ELR (cell line): ENCODE measurements at places on chromosomes 5 and 9.

DNA sequence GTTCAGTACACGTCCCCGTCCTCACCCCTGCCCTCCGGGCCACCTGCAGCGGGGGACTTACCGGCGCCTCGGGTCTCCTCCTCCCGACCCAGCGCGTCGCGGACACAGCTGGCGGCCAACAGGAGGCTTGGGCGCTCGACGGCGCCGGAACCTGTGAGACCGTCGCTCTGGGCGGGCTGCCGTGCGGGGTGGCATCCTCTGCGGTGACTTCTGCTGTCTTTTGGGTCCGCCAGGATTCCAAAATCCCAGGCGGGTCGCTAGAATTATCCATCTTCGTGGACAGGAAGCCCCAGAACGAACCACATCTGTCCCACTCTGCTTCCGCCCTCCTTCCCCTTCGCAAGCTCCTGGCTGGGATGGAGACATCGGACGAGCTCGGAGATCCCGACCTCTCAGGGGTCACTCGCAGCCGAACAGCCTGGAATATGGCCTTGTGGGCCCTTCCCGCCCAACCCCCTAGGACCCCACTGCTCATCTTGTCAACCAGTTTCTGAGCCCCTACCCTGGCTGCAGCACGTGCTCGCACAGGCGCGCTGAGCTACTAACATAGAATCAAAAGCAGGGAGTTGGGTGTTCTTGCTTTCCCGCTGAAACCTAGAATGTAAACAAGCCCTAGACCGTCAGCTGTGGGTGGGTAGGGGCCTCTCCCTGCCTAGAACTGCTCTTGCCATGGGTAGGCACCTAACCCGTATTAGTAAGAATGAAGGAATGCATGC is 947 bp upstream of the MARCHF3 start:
- DNase-seq: peak; percentile 39

DNA sequence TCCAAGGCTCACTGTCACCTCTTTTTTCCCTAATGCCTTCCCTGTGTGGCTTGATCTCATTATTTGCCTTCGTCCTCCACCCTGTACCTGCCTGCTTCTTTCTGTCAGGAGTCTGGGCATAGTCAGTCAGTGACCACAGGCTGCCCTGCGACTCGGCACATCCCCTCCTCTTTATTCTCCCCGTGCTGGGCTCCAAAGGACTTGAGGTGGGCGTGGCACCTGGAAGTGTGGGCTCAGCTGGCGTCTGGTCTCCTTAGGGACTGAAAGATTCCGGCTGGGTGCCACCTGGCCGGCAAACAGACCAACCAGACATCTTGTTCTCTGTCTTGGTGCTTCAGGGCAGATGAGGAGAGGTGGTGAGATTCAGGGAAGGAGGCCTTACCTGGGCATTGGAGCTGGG is 29.6 kb upstream of the PRDM12 start:
- no peak for DNase-seq

- no peak for DNase-seq
Measured at GRCh38 chr5:119651486-119651885, 22.1 kb downstream of the FAM170A start.

DNA sequence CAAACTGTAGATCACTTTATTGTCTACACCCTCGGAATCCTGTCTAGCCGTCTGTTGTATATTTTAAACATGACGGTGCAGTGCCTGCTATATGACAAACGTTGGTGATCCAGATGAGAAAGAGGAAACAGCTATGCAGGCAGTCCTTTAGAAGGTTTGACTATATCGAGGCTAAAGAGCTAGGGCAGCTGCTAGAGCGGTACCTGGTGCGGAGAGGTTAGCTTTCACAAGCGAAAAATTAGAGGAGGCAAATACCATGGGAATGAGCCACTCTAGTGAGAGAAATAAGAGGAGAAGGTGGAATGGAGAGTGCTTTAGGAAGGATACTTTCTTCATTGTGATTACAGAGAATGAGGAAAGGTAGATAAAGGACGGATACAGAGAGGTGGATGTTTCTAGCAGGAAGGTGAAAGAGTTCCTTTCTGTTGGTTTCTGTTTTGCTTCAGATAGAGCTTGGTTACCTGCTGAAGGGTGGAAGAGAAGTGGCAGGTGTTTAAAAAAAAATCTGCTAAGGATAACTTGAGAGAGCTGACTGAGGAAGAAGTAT is 959 bp upstream of the FBXL17 start:
- DNase-seq: peak; percentile 59

DNA sequence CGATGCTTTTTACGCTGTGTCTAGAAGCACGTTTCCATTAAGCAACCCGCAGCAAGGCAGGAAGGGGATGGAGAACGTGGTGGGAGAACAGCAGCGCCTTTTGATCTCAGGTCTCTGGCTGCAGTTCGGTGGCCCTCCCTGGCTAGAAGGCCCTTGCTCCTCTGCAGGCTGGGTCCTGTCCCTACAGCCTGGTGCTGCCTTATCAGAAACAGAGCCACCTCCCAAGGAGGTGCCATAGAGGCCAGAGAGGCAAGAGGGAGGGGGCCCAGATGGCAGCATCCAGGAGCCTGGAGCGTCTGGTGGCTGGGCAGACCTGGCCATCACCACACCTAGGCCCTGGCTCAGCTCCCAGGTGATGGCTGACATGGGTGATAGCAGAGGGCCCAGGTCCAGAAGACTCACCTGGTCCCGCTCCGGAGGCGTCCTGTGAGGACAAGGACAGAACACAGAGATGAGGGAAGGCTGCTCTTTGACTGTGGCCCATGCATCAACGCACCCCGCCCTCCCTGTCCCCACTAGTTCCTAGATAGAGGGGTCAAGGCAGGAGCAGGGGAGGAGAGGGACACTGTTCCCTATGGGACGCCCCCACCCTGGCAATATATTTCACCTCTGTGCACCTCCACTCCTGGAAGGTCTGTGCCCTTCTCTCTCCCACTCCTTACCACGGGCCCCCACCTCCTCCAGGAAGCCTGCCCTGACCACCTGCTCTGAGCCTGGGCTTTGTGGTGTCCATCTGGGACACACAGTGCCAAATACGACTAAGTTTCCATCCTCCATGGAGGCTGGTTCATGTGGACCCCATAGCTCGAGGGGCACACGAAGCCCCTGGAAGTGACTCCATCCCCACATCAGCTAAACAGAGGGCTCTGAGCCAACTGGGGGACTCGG is 41.6 kb upstream of the SARDH start:
- no peak for DNase-seq

DNA sequence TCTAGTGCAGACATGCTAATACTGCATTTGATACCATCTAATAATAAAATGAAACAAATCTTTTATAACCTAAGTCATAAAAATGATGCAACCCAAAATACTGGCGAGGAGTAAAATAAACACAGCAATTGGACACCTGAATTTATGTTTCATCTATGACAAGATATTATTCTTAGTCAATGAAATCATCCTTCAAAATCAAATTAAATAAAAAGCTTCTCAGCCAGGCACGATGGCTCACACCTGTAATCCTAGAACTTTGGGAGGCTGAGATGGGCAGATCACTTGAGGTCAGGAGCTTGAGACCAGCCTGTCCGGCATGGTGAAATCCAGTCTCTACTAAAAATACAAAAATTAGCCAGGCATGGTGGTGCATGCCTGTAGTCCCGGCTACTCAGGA is 179.0 kb downstream of the TMEM232 start:
- DNase-seq: no peak

GRCh38 chr5:77087484-77088261 is 588 bp upstream of the ZBED3 start:
- no peak for DNase-seq

- DNase-seq: no peak
Measured at GRCh38 chr5:59471463-59471862, 422.1 kb downstream of the PDE4D start.

- DNase-seq: no peak
Measured at GRCh38 chr5:60891667-60892066, 47.6 kb upstream of the ELOVL7 start.

- no peak for DNase-seq
Measured at GRCh38 chr5:81495286-81495685, 101.4 kb upstream of the ACOT12 start.

- DNase-seq: no peak
Measured at GRCh38 chr5:23035555-23036090, 182.5 kb upstream of the CDH12 start.

- peak; percentile 100 for DNase-seq
Measured at GRCh38 chr9:129139993-129140396, 28.8 kb downstream of the PTPA start.

DNA sequence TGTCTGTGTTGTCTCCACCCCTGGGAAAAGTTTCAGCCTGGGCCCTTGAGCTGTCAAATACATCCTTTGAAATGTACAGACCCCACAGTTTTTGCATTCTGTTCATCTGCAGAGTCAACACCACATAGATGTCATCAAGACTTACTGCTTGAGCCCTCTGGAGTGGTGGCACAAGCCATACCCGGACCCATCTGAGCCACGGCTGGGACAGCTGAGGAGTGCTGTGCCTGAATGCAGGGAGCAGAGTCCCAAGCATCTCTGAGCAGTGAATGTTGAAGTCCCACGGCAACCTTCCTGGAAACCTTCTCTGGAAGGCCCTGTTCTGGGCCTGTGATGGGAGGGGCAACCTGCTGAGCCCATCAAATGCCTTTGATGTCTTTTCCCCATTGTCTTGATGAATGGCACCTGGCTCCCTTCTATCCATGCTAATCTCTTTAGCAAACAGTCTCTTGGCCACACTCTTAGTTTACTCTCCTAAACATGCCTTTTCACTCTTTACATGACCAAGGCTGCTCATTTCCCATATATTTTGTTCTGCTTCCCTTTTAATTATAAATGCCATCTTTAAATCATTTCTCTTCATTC is 92.5 kb downstream of the ATPSCKMT start:
- no peak for DNase-seq

- no peak for DNase-seq
Measured at GRCh38 chr5:149338364-149338763, 6.9 kb upstream of the GRPEL2 start.

DNA sequence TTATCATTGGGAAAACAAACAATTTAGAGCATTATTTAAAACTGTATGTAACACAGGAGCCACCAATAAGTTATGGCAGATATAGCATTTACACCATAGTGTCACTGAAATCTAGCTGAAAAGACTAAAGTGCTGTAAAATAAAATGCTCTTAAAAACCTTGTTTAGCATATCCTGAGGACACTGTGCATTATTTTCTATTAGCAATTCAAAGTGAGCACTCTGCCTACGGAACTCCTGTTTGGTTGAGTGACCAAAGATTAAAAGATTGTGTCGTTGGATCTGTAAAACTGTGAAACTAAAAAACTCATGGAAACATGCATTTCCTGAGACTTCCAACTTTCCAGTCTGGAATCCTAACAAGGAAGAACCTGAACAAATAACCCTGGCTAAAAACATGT is 95.9 kb upstream of the C6 start:
- DNase-seq: no peak

DNA sequence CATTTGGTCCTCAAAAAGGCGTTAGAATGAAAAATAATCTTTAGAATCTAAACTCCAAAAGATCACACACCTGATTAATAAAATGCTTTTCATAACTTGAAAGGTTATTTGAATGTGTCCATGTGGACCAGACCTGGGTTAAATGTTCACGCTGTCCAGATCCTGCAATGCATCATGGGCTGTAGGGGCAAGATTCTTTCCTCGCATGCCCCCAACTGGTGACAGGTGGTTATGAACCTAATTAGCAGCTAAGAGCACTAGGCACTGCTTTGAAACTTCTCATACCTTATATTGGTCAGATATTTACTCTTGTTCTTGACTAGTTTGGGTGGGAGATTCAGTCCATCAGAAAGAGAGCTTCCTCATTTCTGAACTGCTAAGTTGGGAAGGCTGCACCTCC is 19.3 kb upstream of the PIP5K1B start:
- peak; percentile 40 for DNase-seq

- no peak for DNase-seq
Measured at GRCh38 chr5:163269624-163270023, 167.8 kb upstream of the CCNG1 start.

GRCh38 chr5:103624675-103625074 is 62.1 kb upstream of the NUDT12 start:
- peak; percentile 4 for DNase-seq

DNA sequence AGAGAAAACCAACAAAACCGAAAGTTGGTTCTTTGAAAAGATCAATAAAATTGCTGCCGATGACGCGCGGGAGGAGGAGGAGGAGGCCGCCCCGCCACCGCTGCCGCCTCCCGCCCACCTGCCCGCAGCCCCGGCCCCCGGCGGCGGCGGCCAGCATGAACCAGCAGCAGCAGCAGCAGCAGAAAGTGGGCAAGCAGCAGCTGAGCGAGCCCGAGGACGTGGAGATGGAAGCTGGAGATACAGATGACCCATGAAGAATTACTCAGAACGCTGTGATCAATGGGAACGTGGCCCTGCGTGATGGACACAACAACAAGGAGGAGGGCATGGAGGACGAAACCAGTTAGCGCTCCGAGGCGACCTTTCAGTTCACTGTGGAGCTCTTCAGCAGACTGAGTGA is 53.9 kb upstream of the EFNA5 start:
- DNase-seq: no peak
